Aorta (tissue), 5 donors: ENCODE measurements at places on chromosomes 7 and 10. TPM values are rescaled to one million over a fixed set of nuclear protein-coding genes. Genes with fewer than 3 reads are reported as not detected.

DNA sequence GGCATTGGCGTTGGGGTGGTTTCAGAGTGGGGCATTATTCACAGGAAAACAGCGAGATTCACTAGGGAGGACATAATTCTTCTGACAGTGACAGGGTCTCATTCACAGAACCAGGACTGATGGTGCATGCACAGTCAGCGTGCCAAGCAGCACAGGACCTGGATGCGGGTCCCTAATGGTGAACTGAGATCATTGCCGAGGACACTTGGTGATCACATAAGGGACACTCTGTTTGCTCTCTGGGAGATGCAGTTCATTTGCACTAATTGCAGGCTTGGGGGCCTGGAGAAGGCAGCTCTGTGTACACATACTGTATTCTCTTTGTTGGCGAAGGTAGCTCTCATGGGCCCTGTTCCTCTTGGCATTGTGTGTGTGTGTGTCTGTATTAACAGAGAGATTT is 716.1 kb downstream of the PHTF2 start:
- no peak for DNase-seq
- no peak overlapping the region for H3K27ac ChIP-seq
- H3K36me3 ChIP-seq = no peaks in the 10 kb centered on the region
- no peak overlapping the region for H3K4me3 ChIP-seq

DNA sequence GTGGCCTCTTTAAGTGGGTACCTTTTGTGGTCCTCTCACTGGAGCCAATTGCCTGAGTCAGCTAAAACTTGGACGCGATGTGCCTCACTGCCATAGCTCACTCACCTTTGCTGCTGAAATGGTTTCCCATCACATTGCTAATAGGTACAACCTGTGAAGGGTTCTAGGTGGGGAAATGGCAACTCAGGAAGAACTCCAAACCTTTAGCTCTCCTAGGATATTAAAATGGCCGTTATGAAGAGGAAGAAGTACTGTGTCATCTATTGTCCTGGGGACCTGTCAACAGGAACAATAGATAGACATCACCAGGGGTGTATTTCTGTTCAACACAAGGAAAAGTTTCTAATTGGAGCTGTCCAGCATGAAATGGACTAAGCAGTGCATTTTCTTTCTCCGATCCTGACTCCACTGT is 1.2 kb upstream of the ZNF655 start:
- no peak overlapping the region for H3K27ac ChIP-seq
- H3K4me1 ChIP-seq = peaks cover 3% of the 10 kb centered on the region
- no peaks in the 10 kb centered on the region for H3K27me3 ChIP-seq
- DNase-seq = no peak

DNA sequence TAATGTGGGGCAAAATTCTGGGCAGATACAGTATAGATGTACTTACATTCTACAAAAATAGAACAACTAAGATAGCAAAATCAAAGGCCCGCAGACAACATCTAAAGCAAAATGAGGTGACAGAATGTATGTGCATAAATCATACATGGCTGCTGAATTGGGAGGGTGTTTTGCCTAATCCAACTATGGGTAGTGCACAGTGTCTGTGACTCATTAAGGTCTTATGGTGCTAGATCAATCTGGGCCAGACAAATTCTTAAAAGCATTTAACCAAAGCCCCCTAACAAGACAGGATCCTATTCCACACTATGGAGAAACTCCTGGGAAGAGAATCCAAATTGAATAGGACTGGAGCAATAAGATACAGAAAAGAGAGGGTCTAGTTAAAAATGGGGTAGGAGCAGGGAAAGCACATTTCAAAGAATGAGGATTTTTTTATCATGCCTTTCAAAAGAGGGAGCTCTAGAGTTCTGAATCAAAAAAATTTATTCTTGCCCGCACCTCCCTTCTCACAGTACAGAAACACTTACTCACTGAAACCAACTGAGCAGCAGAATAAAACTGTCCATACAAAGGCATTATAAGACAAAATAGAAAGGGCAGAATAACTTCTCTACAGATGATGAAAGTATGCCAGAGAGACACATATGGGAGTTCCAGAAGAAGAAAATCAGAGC is 181.3 kb downstream of the RNLS start:
- no peak for DNase-seq
- H3K27ac ChIP-seq = no peak overlapping the region
- H3K27me3 ChIP-seq = no peaks in the 10 kb centered on the region
- peaks cover 1% of the 10 kb centered on the region for H3K4me1 ChIP-seq

- no peak for DNase-seq
- H3K4me1 ChIP-seq = no peaks in the 10 kb centered on the region
- H3K27ac ChIP-seq = no peak overlapping the region
- H3K27me3 ChIP-seq = no peaks in the 10 kb centered on the region
- no peak overlapping the region for H3K4me3 ChIP-seq
These were observed 361.4 kb upstream of the NPSR1 start for GRCh38 chr7:34296663-34297062.

GRCh38 chr10:129893104-129894089 is 70.7 kb downstream of the EBF3 start:
- no peaks in the 10 kb centered on the region for H3K27me3 ChIP-seq
- no peak overlapping the region for H3K27ac ChIP-seq
- DNase-seq = no peak
- H3K4me1 ChIP-seq = no peaks in the 10 kb centered on the region

- H3K27ac ChIP-seq = no peak overlapping the region
- no peaks in the 10 kb centered on the region for H3K4me1 ChIP-seq
These were observed 311.9 kb downstream of the TCERG1L start for GRCh38 chr10:130999376-131000202.

- H3K4me1 ChIP-seq = no peaks in the 10 kb centered on the region
- no peaks in the 10 kb centered on the region for H3K36me3 ChIP-seq
- H3K27me3 ChIP-seq = no peaks in the 10 kb centered on the region
These were observed 570 bp upstream of the PRTFDC1 start for GRCh38 chr10:24952707-24953645.

DNA sequence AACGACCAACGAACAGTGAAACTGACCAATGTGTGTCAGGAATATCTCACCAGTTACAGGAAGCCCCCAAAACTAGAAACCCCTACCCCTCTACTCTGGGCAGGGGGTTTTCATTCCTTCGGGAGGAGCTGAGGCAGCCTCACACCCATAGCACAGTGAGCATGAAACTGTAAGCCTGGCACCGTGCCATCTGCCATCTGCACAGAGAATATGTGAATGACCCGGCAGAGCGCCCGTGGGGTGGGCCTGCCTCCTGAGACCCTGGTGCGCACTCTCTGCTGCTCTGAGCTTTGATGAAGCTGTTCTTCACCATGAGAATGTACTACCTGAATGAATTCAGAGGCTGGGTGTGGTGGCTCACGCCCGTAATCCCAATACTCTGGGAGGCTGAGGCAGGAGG is 27.1 kb downstream of the DAGLB start:
- H3K4me1 ChIP-seq = no peaks in the 10 kb centered on the region
- DNase-seq = no peak
- H3K27ac ChIP-seq = no peak overlapping the region
- no peak overlapping the region for H3K4me3 ChIP-seq
- H3K36me3 ChIP-seq = no peaks in the 10 kb centered on the region
- no peaks in the 10 kb centered on the region for H3K27me3 ChIP-seq

- no peaks in the 10 kb centered on the region for H3K4me1 ChIP-seq
- H3K27me3 ChIP-seq = no peaks in the 10 kb centered on the region
- no peak for DNase-seq
These were observed 77.5 kb upstream of the CACUL1 start for GRCh38 chr10:118832241-118832651.

DNA sequence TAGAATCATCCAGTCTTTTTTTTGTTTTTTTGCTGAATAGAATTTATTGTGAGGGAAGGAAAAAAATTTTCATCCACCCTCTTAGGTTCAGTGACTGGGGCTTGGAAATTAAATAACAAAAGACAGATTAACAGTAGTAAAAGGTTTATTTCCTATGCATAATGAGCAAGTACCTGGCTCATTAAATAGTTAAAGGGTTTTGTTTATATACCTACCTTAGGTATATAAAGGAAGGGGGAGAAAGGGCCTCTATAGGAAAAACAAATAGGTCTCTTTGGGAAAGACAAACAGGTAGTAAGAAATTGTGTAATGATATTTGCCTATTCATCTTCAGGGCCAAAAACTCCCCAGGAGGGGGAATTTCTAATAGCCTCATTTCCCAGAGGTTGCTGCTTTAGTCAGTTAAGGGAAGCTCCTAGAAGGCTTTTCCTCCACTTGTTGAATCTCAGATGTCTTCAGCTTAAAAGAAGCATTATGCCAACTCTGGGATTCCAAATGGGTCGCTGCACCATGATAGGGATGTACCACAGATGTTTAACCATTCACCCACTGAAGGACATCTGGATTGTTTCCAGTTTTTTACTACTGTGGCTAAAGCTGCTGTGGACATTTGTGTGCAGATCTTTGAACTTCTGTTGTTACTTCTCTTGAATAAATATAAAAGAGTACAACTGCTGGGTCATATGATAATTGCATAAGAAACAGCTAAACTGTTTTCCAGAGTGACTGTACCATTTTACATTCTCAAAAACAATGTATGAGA is 11.3 kb downstream of the ACADSB start:
- no peak overlapping the region for H3K27ac ChIP-seq
- no peaks in the 10 kb centered on the region for H3K4me1 ChIP-seq
- no peaks in the 10 kb centered on the region for H3K27me3 ChIP-seq
- H3K4me3 ChIP-seq = no peak overlapping the region

DNA sequence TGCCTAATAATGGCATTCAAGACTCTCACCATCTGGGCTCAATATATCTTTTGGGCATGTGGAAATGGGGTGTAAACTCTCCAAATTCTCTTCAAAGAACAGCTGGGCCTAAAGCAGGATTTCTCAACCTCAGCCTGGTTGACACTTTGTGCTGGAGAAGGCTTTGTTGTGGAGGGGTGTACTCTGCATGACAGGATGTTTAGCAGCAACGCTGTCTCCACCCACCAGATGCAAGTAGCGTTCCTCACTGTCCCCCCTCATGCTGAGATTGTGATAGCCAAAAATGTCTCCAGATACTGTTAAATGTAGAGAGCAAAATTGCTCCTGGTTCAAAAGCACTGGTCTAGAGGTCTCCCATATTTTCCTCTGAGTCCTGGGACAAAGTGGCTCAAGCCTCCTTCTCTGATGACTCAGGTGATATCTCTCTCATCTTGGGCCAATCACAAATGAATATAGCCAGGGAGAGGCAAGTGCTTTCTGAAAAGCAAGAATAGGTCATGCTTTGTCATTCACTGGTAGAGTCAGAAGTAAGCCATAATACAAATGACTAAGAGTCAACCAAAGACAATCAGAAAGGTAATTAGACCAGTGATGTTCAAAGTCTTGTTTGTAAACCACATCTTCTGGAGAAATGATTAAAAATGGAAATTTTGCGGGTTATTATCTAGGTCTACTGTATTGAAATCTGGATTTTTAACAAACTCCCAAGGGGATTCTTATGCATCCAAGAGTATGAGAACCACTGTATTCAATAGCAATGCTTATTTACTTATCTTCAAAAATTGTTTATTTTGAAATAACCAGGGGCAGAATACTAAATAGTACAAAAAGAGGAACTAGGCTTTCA is 330.8 kb downstream of the PTEN start:
- H3K27ac ChIP-seq = no peak overlapping the region
- no peak overlapping the region for H3K4me3 ChIP-seq

- H3K4me1 ChIP-seq = no peaks in the 10 kb centered on the region
- DNase-seq = no peak
- H3K27me3 ChIP-seq = no peaks in the 10 kb centered on the region
- H3K4me3 ChIP-seq = no peak overlapping the region
- H3K27ac ChIP-seq = no peak overlapping the region
- no peaks in the 10 kb centered on the region for H3K36me3 ChIP-seq
These were observed 266.0 kb downstream of the GRID1 start for GRCh38 chr10:86100581-86101061.

GRCh38 chr10:36390221-36390620 is 735.2 kb upstream of the ANKRD30A start:
- no peak overlapping the region for H3K4me3 ChIP-seq
- H3K4me1 ChIP-seq = no peaks in the 10 kb centered on the region
- H3K27me3 ChIP-seq = no peaks in the 10 kb centered on the region
- H3K27ac ChIP-seq = no peak overlapping the region
- no peak for DNase-seq

DNA sequence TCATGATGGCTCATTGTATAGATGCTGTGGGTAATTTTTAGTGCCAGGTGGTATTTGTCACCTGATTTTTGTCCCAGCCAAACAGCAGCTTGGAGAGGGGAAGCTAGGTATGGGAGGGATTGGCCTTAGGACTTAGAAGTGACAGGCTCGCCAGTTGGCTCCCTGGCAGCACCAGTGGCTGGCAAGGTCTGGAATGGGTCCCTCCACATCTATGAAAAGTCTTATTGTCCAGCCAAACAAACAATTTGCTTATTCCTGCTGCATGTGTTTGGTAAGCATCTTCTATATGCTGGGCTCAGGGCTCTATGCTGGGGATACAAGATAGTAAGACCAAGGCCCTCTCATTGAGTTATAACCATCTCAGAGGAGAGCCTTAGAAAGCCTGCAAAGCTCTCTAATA is 42.5 kb downstream of the SORCS3 start:
- DNase-seq = no peak
- no peaks in the 10 kb centered on the region for H3K4me1 ChIP-seq
- H3K4me3 ChIP-seq = no peak overlapping the region
- H3K27me3 ChIP-seq = no peaks in the 10 kb centered on the region
- no peaks in the 10 kb centered on the region for H3K36me3 ChIP-seq

DNA sequence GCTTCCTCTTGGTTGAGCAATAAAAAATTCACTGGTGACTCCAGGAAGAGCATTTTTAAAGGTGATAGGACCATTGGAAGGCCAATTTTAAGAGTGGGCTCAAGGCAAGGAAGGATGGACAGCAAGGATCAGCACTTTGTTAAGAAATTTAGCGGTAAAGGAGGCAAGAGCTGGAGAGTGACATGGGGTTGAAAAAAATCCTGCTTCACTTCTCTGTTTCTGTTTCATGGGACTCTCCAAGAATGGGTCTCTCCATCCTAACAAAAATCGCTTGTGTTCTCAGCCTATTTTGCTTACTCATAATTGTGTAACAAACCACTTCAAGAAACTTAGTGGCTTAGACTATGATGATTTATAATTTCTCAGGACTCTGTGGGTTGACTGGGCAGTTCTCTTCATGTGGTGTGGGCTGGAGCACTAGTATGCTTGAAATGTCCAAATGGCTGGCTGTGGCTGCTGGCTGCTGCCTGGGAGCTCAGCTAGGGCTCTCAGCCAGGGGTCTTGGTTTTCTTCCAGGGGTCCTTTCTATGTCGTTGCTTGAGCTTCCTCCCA is 59.8 kb upstream of the ZNRF2 start:
- H3K4me1 ChIP-seq = no peaks in the 10 kb centered on the region
- no peaks in the 10 kb centered on the region for H3K36me3 ChIP-seq
- H3K4me3 ChIP-seq = no peak overlapping the region

DNA sequence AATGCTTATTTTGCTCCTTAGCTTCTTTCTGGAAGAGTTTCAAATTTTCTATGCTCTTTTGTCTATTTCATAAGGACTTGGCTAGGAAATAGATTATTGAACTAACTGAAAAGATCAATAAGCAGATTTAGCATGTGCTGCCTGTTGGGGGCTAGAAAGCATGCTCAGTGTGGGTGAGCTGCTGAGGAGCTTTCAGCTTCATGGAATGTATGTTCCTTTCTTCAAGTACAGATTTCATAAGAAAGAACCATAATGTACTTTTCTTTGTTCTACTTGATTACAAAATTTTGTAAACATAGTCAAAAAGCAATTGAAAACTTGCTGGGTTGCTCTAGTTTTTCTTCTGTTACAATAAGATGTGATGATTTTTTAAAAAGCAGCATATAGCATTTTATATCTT is 73.8 kb downstream of the TAF3 start:
- H3K36me3 ChIP-seq = peaks cover 2% of the 10 kb centered on the region
- no peak overlapping the region for H3K4me3 ChIP-seq
- no peak overlapping the region for H3K27ac ChIP-seq
- H3K4me1 ChIP-seq = no peaks in the 10 kb centered on the region
- H3K27me3 ChIP-seq = no peaks in the 10 kb centered on the region
- no peak for DNase-seq

The FFAR4 gene
- polyA plus RNA-seq = 0.63 TPM

The RASA4B gene
- 14.4 TPM for polyA plus RNA-seq

The TMEM236 gene
- polyA plus RNA-seq = 1.5 TPM

The HOXA1 gene
- polyA plus RNA-seq = 0.59 TPM

The TNS3 gene
- 56.1 TPM for polyA plus RNA-seq

The IFIT1 gene
- polyA plus RNA-seq = 17.7 TPM

The CHN2 gene
- 23.2 TPM for polyA plus RNA-seq
